ENCODE measurements at places on chromosomes 2 and 18.

- no peak for DNase-seq
These were observed 711.4 kb upstream of the ACVR2A start for GRCh38 chr2:147133286-147133908.

DNA sequence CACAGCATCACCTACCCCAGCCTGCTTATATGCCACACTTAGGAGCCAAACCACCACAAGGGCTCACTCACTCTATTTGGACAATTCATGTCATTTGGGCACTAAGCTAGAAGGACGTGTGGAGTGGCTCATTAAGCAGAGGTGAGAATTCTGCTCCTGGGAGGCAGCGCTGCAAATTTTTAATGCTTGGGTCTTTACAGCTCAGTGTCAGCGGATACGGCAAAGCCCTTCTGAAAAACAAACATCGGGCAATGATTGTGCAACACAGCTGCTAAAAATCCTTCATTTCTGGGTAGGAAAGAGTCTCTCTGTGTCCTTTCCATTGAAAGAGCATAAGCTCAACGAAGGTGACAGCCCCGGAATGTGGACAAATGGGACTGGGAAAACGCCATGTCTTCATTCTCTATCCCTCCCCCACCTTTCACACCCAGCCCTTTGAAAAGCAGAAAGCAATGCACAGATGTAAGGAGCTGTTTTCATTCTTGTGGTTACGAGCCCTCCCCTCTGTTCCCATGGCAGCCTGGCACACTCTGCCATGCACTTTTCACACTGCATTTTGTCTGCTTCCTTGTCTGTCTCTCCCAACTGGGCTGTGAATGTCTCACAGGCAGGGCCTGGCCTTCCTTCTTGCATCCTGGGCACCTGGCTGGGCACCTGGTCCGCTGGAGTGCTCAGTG is 16.0 kb downstream of the TMEM177 start:
- DNase-seq, result no peak

GRCh38 chr2:240512109-240512485 is 45.7 kb downstream of the ANKMY1 start:
- no peak for DNase-seq

DNA sequence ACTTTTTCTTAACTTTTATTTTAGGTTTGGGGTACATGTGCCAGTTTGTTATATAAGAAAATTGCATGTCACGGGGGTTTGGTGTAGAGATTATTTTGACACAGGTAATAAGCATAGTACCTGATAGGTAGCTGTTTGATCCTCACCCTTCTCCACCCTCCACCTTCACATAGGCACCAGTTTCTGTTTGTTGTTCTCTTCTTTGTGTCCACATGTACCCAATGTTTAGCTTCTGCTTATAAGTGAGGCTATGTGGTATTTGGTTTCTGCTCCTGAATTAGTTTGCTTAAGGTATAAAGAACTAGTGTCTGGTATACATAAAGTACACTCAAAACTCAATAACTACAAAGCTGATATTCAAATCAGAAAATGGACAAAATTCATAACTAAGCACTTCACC is 654.6 kb upstream of the LINC00305 start:
- no peak for DNase-seq

GRCh38 chr2:69082430-69082997 is 69.5 kb downstream of the ANTXR1 start:
- DNase-seq, result no peak

DNA sequence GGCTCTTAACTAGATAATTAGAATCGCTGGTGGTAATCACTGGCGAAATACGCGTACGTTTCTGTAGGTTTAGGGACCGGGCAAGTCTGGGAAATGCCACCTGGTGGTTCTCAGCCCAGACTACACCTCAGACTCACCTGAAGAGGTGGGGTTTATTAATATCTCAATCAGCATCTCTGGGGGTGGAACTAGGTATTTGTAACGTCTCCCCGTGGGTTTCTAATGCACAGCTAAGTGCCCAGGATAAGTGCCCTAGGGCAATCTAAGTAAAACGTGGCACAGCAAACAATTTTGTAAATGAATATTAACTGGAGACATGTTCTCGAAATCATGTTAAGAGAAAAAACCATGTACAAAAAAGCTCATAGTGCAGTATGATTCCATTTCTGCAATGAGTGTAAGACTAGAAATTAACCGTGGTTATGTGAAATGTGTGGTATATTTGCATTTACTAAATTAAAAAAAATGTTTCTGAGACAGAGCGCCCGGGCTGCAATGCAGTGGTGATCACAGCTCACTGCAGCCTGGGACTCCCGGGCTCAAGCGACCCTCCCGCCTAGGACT is 760 bp upstream of the CNOT11 start:
- no peak for DNase-seq

DNA sequence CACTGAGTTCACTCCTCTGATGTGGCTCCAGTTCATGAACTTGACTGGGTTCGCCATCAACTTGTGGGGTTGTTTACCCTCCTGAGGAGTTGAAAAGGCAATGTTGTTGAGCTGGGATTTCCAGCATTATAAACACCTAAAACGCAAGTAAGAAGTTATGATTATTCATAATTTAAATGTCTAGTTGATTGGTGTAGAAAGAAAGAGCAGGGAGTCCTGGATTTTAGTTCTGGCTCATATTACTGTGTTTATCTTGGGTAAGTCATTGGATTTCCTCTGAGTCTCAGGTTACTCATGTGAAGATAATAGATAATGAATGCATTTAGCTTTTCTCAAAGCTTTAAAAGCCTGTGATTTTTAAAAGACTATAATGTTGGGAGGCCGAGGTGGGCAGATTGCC is 438.0 kb upstream of the CDH20 start:
- no peak for DNase-seq

- DNase-seq, result no peak
These were observed 12.7 kb upstream of the IL18R1 start for GRCh38 chr2:102342888-102343287.

DNA sequence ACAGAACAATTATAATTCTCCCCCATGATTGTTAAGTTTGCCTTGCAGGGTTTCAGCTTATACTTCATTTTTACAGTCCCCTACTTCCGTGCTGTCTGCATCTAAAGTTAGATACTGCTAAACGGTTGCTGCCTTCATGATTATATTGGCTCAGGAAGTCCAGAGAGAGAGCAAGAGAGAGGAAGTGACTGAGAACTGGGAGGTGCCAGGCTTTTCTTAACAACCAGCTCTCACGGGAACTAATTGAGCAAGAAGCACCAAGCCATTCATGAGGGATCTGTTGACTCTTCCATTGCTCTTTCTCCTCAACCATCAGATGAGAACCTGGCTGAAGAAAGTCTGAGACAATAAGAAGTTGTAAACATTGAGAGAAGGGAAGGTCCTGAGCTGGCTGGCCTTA is 125.5 kb upstream of the SIX2 start:
- DNase-seq, result no peak

- no peak for DNase-seq
These were observed 15.0 kb downstream of the CTLA4 start for GRCh38 chr2:203882551-203882950.

- DNase-seq, result no peak
These were observed 45.4 kb downstream of the STAT1 start for GRCh38 chr2:190968522-190968921.

DNA sequence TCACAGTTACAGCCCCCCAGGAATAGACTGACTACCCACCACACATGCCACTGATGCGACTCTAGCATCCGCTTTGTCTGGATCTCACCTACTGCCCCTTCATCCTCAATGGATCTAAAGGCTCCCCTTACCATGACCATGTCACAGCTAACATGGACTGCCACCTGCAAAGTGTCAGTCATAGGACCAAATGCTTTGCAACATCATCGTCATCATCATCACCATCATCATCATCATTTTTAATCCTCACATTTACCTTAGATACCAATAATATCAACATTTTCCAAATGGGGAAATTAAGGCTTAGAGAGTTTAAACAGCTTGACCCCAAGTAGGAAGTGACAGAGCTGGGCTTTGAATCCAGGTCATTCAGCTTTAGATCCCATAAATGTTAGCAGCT is 60.1 kb upstream of the NEDD4L start:
- DNase-seq, result no peak

DNA sequence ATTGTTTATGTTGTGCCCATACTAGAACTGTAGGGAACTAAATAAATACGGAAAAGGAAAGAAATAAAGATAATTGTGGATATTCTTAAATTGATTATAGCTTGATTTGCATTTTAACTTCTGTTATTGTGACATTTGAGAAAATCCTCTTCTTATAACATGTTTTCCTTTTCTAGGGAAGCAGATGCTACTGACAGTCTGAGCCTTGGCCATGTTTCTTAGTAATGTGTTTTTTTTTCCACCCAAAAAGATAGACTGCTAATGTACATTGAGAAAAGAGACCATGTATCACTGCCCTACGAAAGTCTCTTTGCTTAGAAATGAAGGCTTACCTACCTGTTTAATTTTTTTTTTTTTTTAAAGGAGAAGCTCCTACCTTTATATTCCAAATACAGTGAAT is 22.2 kb downstream of the ITGAV start:
- no peak for DNase-seq

- DNase-seq, result no peak
These were observed 44.3 kb upstream of the KCNG2 start for GRCh38 chr18:79753391-79753851.

- DNase-seq, result no peak
These were observed 104.2 kb downstream of the TGIF1 start for GRCh38 chr18:3554091-3554601.

- no peak for DNase-seq
These were observed 260.1 kb upstream of the SMIM21 start for GRCh38 chr18:75687626-75688025.

DNA sequence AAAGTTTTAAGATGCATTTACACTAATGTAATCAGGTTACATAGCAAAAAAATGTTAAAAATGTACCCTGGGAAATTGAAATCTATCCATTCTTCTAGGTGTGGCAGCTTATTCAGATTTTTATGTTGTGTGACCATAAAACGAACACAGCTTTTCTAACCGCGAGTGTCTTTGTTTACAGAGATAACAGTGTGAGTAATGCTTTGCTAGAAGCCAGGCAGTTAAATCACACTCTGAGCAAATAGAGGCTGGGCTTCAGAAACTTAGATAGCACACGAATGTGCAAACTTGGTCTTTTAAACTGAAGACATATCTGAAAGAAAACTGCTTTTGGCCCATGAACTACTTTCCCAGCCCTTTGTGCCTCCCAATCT is 116.1 kb downstream of the SPTBN1 start:
- no peak for DNase-seq

DNA sequence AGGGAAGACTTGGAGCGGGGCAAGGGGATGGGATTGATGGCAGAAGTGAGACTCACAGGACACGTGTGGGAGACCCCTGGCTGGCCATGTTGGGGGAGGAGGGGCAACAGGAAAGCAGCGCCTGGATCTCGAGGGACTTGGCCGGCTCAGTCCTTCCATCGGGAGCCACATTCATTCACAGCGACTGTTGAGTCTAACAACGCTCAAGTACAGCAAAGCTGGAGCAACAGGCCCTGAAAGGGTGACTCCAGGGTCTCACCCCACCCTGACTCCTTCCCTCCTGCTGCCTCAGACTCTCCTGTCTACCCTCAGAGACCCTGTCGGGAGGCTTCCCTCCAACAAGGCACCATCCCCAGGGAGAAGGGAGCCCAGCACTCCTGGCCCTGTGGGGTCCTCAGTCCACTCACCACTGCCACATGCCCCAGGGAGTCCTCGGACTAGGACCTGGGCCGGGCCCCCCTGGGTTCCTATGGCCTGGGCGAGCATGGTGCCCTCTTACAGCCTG is 14.8 kb upstream of the ALPI start:
- no peak for DNase-seq

DNA sequence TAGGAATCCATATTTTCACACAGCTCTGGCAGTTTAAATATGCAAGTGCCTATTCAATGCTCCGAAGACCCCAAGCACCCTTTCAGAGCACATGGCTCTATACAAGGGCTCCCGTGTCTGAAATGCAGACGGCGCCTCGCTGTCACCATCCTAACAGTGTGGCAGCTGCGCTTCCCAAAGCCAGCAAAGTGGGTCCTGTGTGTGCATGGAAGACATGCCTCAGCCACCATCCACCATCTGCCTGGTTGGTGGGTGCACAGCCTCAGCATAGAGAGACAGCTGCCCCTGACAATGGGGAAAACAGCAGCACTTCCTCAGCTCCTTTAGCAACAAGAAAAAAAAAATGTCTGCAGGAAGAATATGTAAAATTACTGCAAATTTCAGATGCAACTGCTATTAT is 218.1 kb downstream of the SP3 start:
- DNase-seq, result no peak

- no peak for DNase-seq
These were observed 643.6 kb upstream of the DDX18 start for GRCh38 chr2:117170897-117171296.

DNA sequence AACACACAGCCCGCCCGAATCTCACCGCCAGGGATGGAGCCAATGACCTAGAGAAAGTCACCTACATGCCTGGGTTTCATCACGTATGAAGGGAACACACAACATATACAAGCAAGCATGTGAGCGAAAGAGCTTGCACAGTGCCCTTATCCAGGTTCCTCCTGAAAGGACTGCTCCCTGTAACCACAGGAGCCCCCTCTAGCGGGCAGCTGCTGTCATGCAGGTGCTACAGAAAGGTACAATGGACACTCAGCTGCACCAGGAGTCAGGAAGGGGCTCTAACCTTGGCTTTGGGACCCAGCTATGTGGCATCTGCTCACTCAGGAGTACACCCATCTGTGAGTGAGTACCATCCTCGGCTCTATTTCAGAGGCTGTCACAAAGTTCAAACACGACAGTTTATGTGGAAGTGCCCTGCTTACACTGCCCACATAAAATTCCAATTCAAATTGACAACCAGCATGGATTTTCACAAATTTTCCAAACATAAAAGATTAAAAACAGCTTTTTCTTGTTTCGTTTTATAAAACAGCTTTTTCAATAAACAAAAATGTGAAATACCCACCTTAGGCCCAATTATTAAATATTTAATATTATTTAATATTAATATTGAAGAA is 3.5 kb downstream of the NDUFA10 start:
- peak; percentile 45 for DNase-seq

- no peak for DNase-seq
These were observed 76.8 kb downstream of the ALPK2 start for GRCh38 chr18:58552057-58552461.
